HCT116 (cell line): ENCODE measurements at places on chromosomes 11 and 22.

DNA sequence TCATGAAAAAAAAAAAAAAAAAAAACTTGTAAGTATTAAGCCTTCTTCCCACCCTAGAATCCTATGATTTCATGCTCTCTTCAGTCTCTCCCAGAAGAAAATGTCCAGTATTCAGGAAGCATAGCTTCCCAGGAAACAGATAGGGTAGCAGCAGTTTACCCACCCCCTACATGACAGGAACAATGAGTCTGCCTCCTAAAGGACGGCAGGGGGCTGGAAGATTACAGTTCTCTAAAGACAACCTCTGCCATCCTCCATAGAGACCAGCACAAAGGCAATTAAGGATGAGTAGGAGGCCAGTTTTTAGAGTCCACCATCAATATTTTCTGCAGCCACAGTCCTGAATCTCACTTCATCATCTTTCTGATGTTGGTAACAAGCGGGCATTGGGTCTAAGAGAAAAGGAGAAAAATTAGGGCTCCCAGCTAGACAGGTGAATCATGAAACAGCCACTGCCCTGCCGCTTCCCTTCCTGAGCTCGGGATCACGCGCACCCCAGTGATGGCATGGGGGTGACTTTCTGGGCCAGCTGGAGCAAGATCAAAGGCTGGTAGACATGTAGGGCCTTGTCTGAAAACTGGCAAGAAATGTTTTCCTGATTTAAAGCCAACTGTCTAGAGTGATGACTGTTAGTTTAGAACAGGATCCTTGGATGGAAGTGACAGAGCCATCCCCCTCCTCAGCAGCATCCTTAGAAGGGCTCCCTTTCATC, 322.8 kb downstream of the LARGE1 start:
- no peak for DNase-seq

GRCh38 chr11:114290503-114291235, 5.5 kb upstream of the NNMT start:
- no peak for DNase-seq

- DNase-seq, result peak; percentile 89
These were observed 7.0 kb downstream of the UNC93B1 start for GRCh38 chr11:67996622-67997474.

DNA sequence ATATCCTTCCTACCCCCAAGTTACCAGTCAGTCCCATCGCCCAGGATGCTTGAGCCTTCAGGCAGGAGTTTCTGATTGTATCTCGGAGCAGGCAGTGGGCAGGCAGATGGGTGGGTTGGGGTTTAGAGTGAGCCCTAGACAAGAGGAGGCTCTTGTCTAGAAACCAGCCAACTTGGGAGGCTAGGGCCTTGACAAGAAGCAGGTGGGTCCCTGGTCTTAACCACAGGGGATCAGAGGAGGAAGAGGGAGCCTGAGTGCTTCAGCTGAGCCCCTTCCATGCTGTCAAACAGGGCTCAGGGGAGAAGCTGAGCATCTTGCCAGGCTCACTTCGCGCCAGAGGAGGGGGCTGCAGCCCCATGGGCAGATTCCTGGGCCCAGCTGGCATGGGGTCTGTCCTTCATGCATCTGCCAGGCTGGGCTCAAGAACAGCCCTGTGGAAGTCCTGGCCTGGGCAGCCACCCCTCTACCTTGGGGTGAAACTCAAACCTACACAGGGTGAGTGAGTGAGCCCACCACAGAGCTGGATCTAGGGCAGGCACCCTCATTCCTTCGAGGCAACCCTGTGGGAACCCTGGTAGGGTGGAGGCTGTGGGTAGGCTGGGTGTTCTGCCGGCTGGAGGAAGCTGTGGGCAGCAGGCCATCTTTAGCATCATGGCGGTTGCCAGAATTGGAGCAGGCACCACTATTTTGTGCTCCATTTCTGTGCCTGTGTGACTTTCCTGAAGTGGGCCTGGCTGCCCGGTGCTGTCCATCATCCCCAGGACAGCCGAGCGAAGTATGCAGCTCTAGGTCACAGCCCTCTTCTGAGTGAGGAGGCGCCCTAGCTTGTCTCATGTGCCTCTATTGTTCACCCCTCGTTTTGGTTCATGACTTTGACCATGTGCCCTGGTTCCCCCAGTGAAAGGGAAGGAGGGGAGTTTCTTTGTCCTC, 108.1 kb downstream of the MORC2 start:
- DNase-seq, result no peak

GRCh38 chr11:43994196-43994595, 51.8 kb downstream of the C11orf96 start:
- no peak for DNase-seq

- DNase-seq, result no peak
These were observed 3.8 kb downstream of the IFITM5 start for GRCh38 chr11:295351-296170.

DNA sequence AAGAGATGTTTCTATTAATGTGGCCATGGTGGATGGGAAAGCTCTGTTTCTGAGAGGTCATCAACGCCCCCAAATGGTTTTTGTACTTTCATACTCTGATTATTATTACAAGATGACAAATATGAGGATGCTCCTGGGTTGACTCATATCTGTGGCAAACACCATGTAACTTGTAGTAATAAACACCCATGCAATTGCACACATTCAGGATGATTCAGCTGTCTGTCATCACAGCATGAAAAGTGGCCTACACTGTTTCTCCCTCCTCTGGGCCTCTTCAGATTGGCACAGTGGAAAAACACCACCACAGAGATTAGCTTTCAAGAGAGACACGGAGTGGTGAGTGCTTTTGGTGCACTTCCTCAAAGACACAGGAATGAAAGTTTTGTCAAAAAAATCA, 85.4 kb downstream of the MTNR1B start:
- peak; percentile 97 for DNase-seq

GRCh38 chr11:16191212-16191867, 165.0 kb downstream of the SOX6 start:
- no peak for DNase-seq

DNA sequence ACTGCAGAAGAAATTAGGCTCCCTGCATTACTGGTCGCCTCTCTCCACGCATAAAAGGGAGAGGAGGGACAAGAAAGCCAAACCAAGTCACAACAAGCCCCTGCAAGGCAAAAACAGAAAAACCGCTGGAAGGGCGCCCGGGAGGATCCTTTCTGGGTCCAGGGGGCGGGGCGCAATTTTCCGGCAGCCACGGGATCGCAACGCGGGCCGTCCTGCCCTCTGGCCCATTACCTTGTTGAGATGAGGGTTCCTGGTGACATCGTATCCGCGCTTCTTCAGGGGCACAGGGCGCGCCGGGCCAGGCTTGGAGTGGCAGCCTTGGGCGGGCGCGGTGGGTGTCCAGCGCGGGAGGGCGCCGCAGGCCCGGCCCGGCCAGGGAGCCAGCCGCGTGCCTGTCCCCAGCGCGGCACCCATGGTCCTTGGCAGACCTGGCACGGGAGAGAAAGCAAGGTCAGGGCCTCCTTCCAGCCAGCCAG, 847 bp downstream of the ME3 start:
- no peak for DNase-seq

- DNase-seq, result no peak
These were observed 43.3 kb upstream of the EP300 start for GRCh38 chr22:41048791-41049717.
